ENCODE measurements at places on chromosomes 5 and 9.

GRCh38 chr5:154575546-154576428 lies 97.8 kb upstream of the HAND1 start:
- no peak for ATAC-seq

DNA sequence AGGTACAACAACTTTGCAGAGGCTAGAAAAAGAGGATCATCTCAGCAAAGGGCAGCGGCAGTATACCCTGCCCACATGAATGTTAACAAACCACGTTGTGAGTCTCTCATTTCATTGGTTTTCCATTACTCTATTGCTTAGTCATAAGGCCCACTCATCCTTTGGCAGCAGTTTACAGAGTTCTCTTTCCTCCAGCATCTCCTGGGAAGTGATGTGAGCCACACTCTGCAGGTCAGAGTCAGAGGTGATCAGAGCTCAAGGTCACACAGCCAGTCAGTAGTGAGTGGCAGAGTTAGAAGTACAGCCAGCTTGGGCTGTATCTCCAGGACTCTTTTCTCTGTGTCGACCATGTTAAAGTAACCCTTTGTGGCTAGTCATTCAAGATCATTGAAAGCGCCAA lies 599.6 kb upstream of the GRAMD2B start:
- no peak for ATAC-seq

DNA sequence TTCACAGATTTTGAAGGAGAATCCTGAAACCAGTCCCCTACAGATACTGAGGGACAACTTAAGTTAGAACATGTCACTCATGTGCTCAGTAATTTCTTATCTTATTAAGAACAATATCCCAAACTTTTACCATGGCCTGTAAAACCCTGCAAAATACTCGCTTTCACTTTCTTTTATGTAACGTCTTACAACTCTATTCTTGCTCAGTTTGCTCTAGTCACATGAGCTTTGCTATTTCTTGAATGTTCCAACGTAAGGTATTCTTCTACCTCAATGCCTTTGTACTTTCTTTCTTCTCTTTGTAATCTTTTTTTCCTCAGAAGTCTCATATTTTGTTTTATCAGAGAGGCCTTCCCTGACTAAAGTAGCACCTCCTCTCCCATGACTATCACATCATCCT lies 14.1 kb downstream of the TMEM38B start:
- no peak for ATAC-seq

GRCh38 chr9:107739601-107740082 lies 250.1 kb upstream of the KLF4 start:
- no peak for ATAC-seq

Measured in motor neuron (in vitro differentiated cells).